Fibroblast of upper back skin (primary cell): ENCODE measurements at places on chromosomes 3 and 15.

DNA sequence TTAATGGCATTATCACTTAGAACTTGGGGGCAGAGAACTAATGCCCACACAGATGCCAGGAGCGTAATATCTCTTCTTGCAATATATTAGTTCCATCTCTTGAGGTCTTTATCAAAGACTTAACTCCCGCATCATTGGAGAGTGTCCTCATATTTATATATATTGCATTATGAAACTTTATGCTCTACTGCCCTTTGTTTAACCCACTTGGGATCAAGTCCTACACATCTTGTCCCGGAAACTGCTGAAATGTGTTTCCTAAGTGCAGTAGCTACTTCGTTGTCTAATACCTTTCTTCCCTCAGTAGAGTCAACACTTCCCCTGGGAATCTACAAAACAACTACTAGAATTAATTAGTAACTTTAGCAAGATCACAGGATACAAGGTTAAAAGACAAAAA is 1029.2 kb downstream of the OTOL1 start:
- peak; percentile 23 for DNase-seq

DNA sequence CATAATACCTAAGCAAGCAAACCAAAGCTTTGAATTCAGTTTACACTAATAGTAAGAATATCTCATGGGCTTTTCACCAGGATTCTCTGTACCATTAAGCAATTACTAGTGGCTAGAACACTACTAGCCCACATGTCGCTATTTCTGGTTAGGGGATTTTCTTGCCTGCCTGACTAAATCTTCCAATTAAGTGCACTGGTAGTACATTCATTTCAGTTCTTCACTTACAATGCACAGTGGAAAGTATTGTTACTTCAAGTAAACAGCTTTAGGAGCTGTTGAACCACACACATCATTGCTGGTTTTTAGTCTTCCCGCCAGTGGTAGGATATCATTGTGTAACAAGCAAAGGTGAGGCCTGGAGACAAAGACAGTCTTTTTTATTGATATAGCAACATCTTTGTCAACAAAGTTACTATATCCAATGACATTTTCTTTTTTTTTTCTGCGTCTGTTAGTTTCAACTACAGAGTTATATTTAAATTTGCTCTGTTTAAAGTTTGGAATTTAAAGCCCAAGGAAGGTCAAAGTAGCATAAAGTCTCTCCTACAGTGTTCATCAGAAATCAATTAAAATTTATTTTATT is 826.8 kb upstream of the NR2F2 start:
- no peak for DNase-seq

GRCh38 chr3:195042743-195043606 is 228.0 kb downstream of the XXYLT1 start:
- peak; percentile 23 for DNase-seq

DNA sequence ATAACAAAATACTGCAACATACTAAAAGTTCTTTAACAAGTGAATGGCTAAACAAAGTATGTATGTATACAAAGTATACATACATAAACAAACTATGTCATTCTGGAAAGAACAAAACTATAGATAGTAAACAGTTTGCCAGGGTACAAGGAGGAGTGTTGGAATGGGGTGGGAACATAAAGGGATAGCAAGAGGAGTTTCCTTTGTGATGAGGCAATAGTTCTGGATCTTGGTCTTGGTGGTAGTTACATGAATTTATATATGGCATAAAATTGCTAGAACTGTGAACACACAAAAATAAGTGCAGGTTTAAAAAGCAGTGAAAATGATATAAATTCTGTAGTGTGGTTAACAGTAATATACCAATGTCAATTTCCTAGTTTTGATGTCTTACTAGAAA is 22.0 kb downstream of the ZNF148 start:
- DNase-seq = no peak

GRCh38 chr3:11014253-11014652 is 21.7 kb downstream of the SLC6A1 start:
- no peak for DNase-seq

GRCh38 chr3:173826901-173827609 is 429.5 kb downstream of the NLGN1 start:
- peak; percentile 62 for DNase-seq

GRCh38 chr3:56219894-56220805 is 248.1 kb downstream of the ERC2 start:
- DNase-seq = peak; percentile 19

DNA sequence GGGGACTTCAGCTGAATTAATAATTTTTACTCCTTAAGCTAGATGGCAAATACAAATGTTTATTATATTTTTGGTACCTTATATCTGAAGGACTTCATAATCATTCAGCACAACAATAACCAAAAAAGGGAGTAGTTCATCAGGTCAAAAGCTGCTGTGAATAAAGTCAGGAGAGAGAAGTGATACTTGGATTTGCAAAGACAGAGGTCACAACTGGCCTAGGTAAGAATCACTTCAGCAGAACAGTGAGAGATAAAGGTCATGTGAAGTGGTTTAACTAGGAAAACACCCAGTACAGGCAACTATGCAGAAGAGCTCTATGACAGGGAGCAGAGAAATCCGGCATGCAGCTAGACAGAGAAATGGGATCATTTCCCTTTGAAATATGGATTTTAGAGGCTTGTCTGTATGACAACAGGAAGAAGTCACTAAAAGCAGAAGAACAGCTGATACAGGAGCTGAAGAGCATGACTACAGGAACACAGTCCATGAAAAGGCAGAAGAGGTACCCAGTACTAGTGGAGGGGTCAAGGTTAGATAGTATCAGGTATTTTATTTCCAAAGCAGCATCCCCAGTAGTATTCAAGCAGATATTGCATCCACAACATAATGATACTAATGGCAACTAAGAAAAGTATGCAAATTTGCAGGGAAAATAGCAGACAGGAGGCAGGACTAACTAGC is 25.7 kb downstream of the ZMAT3 start:
- DNase-seq = no peak

GRCh38 chr15:88894348-88894818 is 961 bp downstream of the HAPLN3 start:
- no peak for DNase-seq

DNA sequence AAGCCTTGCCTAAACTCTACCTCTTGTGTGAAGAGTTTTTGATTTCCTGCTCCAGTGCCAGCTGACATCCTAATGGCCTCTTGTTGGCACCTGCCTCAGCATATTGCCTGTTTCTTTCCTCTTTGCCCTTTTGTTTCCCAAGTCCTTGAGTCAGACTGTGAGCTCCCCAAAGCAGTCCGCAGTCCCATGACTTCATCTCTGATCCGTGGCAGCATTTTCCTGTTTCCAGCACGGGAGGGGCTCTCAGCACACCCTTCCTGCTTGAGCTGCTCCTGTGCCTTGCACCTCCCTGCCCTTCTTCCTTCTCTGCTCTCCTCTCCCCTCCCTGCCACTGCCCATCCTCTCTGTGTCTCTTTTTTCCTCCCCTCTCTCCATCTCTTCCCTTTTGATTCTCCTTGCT is 179.6 kb downstream of the EPHB1 start:
- DNase-seq = no peak

DNA sequence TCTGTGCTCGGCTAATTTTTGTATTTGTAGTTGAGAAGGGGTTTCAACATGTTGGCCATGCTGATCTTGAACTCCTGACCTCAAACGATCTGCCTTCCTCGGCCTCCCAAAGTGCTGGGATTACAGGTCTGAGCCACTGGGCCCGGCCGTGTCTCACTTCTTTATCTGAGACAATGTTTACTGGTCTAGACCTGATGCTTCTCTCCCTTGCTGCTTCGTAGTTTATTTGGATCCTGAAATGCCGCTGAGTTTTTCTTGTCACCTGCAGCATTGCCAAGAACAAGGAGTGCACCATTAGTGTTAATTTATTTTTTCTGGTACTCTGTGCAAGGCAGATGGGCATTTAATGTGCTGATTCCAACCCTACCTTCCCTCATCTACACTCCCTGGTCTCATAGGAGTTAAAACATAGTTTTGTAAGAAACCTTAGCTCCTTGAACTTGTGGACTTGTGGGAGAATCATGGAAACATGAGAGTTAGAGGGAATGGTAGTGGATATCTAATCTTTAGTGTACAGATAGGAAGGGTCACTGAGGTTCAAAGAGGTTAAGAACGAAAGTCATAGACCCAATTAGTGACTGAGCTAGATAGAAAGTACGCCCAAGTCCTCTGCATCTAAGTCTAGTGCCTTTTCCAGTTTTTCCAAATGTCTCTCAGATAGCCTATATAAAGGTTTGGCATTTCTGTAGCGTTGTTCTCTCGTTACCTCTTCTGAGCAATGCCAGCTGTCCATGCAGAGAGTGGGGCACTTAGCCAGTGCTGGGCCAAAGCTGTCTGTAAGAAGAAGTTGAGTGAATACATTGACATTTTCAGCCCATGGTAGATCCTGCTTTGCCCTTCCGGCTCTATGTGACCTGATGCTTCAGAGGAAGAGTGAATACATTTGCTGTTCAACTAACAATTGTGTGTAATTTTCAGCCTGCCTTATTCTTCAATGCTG is 244.1 kb downstream of the LPP start:
- no peak for DNase-seq

DNA sequence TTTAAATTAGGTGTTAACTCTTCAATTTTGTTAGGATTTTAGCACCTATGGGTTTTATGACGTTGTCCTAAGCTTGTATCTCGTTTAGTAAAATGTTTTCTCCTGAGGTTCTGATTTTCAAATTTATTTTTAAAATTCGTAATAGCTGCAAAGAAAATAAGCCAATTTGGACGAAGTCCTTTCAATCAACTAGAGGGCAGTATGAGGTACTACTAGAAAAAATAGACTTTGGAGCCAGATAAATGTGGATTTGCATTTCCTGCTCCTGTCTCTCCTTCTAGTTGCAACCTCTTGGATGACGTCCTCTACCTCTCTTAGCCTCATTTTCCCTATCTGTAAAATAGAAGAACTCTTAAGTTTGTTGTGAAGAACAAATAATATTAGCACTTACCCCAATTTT is 81.1 kb downstream of the SLTM start:
- no peak for DNase-seq

GRCh38 chr15:83283813-83284558 is 478 bp downstream of the BNC1 start:
- DNase-seq = no peak

DNA sequence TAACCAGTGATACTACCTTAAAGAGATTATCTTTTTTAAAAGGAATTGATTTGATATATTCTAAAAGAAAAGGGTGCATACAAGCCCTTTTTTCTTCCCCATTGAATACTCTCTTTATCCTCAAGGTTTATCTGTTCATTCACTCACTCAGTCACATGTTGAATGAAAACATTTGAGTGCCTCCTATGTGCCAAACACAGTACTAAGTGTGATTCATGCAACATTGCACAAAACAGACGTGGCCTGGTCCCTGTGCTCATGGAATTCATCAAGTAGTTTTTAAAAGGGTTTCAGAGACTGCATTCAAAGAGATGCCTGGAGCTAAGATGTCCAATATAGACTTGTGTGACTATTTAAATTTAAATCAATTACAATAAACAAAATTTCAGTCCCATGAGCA is 462.2 kb upstream of the MDFIC2 start:
- DNase-seq = no peak

GRCh38 chr15:41024131-41024530 is 70.9 kb downstream of the CHAC1 start:
- peak; percentile 96 for DNase-seq

GRCh38 chr15:85361323-85361722 is 19.1 kb upstream of the AKAP13 start:
- no peak for DNase-seq

GRCh38 chr3:20028905-20029331 is 11.3 kb upstream of the KAT2B start:
- no peak for DNase-seq

GRCh38 chr15:67166280-67167009 is 88.0 kb downstream of the AAGAB start:
- DNase-seq = no peak

DNA sequence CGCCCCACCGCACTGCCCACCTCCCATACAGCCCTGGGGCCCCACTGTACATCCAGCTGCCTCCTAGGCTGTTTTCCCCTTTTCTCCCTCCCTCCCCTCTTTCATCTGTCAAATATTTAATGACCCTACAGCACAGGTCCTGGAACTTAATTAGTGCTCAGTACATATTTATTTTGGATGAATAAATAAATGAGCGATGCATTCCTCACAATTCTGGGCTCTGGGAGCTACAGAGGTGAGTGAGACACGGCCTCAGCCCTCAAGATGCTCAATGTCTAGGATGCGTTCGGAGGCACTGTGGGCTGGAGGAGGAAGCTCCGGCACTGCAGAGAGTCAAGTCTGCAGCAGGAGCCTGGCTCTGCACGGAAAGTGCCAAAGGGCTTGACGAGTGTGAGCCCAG is 175.0 kb downstream of the FAM43A start:
- DNase-seq = no peak

GRCh38 chr3:122784436-122784835 is 9.2 kb downstream of the HSPBAP1 start:
- DNase-seq = peak; percentile 68

DNA sequence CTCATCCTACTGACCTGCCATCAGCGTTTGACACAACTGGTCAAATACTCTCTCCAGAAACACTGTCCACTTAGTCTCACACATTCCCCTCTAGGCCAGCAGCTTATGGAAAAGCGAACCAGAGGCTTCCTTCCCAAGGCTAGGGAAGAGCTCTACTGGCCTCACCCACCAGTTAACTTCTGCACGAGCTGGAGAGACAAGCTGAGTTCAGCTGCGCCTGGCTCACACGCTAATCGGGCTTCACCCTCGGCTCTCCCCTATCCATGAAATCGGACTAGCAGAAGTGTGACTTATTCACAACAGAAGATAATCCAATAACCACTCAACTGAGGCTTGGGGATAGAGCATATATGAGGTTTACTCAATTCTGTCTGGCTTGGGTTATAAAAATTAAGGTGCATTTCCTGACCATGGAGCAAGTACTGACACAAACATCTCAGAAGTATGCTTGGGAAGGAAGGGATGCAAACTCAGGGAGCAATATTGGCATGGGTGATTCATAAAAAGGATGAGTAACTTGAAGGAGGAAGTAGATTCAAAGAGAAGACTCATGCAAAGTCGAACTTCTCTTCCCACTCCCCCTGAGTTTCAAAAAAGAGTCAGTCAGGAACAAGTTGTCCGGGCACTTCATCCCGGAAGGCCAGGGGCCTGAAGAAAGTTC is 73.1 kb downstream of the XXYLT1 start:
- peak; percentile 86 for DNase-seq

GRCh38 chr3:82556113-82556512 is 794.7 kb upstream of the GBE1 start:
- DNase-seq = no peak

- peak; percentile 50 for DNase-seq
These were observed 28.1 kb downstream of the ZNF589 start for GRCh38 chr3:48268936-48269561.

DNA sequence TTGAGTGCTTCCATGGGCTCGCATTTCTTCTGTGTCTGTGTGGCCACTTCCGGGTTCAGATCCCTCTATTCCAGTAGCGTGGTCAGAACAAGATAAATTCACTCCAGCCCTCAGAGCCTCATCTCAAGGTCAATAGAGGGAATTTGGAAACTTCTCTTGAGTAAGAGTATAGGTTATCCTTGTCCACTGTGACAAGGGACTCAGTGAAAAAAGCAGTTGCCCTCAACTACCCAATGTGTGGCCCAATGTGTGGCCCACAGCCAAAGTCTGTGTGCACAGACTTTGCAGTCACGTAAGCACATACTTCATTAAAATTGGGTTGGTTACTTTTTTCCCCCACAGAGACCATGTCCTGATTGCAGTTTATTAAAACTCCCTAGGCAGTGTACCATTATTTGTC is 305.6 kb upstream of the SEMA6D start:
- no peak for DNase-seq
